ENCODE measurements at places on chromosomes 11 and 22. TPM values are rescaled to one million over a fixed set of nuclear protein-coding genes. Genes with fewer than 3 reads are reported as not detected.

The APLNR gene
- not detected for polyA plus RNA-seq

- no peak for DNase-seq
Observed at GRCh38 chr11:134469627-134470026, 57.6 kb upstream of the B3GAT1 start.

GRCh38 chr11:61032824-61033223 is 61.3 kb downstream of the CD6 start:
- DNase-seq = no peak

DNA sequence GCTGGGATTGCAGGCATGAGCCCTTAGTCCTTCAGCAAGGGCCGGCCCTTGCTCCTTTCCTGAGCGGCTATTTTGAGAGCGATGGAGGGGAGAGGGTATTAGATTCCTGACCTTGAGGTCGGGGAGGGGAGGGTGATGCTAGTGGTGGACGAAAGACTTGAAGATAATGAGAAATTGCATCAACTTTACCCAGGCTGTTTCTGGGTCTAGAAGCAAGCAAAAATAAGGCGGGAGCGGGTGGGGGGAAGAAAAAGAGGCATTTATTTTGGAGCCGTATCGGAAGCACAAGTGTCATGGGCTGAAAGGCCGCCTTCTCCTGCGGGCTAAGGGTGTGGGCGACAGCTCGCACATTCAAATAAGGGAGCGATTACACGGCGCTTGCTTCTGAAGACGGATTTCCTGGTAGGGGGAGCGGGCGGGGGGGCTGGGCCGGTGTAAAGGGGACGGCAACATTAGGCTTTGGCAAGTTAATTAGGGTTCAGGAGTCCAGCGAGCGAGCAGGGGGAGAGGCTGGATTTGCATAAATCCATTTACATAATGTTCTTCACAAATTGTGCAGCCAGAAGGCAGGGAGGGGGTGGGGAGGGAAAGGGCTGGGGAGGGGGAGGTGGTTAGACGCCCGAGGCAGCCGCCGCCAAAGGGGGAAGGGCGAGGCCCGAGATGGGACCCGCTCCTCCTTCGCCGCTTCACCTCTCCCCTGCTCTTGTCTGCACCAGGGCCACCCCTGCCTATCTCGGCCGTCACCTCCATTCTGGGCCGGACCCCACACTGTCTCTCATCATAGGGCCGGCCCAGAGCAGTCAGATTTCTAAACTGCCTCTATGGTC is 245.9 kb downstream of the MIAT start:
- DNase-seq = no peak

- DNase-seq = no peak
Observed at GRCh38 chr11:95486466-95486865, 255.5 kb upstream of the SESN3 start.

The CENPM gene
- 5.1 TPM for polyA plus RNA-seq

- no peak for DNase-seq
Observed at GRCh38 chr11:130846606-130847005, 69.7 kb downstream of the SNX19 start.

GRCh38 chr11:93997741-93998140 is 23.4 kb upstream of the HEPHL1 start:
- no peak for DNase-seq

DNA sequence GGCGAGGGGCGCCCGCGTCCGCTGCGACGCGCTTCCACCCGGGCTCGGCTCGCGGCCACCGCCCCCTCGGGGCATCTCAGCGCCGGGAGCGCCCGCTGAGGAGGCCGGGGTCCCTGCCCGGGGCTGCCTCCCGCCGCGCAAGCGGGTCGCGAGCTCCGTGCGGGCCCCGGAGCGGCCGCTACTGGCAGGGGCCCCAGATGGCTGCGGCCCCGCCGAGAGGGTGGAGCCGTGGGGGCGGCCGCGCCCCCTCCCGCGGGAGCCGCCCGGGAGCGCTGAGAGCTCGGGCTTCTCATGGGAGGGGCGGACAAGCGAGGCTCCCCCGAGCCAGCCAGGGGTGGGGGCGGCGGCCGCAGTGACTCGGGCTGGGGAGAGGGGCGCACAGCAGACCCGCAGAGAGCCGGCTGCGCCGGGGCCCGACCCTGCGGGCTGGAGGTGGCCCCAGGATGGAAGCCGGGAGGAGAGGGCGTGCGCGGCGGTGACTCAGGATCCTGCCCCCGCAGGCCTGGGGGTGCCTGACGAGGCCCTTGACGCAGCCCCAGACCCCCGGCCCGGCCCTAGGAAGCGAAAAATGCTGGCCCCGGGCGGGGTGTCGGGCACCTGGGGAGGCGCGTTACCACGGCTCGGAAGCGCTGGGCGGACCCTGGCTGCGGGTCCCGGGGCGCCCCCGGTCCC is 603 bp upstream of the ZFTA start:
- DNase-seq = no peak

The GSTT2B gene
- polyA plus RNA-seq = 39.7 TPM

DNA sequence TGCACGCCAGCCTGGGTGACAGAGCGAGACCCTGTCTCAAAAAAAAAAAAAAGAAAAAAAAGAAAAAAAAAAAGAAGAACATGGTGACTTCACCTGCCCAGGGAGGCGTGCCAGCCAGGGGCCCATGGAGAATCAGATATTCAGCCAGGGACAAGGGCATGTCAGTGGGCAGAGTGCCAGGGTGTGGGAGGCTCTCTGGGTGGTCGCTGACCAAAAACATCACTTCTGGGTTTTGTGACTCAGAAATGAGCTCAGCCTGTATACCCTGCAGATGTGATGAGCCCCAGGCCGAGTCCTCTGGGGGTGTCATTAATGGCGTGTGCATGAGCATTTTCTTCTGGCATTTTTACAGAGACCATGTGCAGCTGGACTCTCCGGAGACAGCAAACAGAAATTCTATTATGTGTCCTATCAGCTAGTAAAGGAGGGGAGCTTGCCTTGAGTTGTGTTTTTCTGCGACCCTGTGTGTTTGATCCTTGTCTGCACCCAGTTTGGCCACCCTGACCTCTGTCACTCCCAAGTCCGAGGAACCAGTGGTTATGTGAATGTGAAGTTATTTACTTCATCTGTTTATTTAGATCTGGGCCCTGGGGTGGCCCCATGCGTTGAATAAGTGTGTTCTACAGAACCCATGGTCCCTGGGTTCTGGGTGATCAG is 53.6 kb downstream of the BCR start:
- peak; percentile 62 for DNase-seq

DNA sequence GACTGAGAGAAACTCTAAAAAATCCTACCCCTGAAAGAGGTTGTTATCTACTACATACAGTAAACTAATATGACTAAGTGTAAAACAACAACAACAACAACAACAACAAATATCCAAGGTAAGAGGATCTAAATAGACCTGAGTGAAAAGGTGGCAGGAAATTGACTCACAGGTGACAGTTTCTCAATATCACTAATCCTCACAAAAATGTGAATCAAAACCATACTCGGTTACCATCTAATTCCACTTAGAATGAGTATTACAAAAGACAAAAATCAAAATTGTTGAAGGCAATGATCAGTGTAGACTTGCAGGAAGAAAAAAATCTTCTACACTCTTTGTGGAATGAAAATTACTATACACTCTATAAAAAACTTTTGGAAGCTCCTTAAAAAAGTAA is 17.5 kb downstream of the RGL4 start:
- no peak for DNase-seq

DNA sequence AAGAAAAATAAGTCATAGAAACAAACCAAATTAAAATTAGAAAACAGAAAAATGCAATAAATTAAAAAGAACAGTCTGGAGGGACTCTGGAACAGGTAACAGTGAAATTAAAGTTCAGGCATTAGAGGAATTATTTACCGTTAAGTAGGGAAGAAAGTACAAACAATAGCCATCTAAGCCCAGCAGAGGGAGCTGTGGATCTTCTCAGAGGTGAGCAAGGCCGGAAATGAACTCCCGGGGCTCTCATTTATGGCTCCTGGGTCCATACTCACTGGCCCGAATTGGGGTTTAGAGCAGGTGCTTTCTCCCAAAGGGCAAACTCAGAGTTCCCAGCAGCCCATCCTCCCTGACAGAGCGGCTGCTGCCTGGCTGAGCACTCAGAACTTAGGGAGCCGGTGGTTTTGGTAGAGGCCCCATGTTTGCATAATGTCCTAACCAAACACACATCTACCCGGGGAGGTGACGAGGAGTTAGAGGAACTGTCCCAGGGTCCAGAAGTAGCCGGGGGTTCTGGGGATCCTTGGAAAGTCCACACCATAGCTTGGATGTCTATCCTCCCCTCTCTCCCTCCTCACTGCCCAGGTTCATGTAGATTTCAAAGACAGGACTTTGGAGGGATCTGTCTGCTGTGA is 87.8 kb upstream of the VPREB1 start:
- peak; percentile 33 for DNase-seq

The MS4A6A gene
- polyA plus RNA-seq = not detected

DNA sequence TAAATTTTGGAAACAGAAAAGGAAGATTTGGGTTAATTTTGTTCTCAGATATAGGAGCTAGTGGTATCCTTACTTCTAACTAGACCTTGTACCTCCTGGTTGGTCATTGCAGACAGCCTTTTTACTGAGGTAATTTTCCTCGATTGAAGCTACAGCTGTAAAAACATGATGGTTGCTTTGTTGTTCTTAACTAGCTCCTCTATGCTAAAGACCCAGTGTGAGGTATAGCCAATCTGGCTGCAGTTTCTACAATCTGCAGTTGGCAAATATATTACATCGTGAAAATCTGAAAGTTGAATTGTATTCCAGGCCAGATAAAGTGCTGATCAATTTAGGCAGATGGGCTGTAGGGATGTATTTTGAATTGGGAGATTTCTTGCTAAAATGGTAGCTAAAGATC is 116.5 kb downstream of the AASDHPPT start:
- no peak for DNase-seq

DNA sequence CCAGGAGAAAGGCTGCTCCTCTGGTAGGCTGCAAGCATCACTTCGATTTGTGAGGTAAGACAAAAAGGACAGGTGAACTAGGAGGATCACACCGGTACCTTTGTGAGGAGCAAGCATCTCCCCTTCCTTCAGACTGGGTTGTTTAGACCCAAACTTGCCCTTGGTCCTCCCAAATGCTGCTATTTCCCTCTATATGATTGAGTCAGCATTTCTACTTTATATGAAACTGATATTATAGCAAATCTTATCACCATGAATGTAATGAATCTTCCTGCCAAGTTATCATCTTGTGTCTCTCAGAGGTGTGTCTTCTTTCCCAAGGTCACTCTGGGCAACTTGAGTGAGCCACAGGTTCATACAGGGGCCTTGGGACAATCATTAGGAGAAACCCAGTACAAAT is 61.0 kb downstream of the KIRREL3 start:
- DNase-seq = no peak

The PRR33 gene
- polyA plus RNA-seq = not detected

DNA sequence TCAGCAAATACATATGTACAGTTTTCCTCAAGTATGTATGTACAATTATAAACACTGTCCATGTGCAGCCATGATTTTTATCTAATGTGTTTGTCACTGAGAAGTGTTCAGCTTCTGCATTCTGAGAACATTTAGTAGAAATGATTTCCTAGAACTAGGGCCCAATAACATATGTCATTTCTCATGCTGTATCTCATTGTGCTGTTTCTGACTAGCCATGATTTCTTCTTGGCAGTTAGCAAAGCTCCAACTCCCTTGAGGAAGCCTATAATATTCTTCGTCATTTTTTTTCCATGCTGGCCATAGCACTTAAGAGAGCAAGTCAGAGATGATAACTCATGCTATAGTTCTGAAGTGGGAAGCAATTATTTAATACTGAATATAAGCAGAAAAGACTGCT is 187.8 kb downstream of the DDX10 start:
- no peak for DNase-seq

DNA sequence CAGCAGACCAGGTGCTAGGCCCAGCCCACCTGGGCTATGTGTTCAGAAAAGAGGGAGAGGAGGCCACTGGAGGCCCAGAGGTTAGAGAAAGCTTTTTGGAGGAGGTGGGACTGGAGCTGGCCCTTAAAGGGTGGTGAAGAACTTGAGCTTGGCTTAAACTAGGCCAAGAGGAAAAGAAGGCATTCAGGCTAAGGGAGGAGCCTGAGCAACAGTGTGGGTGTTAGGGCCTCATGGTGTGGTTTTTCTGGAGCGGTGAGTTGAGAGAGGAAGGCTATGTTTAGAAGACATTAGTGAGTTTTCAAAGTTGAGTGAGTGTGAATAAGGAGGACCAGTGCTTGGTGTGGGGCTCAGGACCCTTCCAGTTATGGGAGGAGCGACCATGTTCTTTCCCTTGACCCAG is 6.2 kb downstream of the TAF6L start:
- DNase-seq = no peak

GRCh38 chr22:40410272-40410671 is 39.9 kb downstream of the SGSM3 start:
- DNase-seq = no peak

DNA sequence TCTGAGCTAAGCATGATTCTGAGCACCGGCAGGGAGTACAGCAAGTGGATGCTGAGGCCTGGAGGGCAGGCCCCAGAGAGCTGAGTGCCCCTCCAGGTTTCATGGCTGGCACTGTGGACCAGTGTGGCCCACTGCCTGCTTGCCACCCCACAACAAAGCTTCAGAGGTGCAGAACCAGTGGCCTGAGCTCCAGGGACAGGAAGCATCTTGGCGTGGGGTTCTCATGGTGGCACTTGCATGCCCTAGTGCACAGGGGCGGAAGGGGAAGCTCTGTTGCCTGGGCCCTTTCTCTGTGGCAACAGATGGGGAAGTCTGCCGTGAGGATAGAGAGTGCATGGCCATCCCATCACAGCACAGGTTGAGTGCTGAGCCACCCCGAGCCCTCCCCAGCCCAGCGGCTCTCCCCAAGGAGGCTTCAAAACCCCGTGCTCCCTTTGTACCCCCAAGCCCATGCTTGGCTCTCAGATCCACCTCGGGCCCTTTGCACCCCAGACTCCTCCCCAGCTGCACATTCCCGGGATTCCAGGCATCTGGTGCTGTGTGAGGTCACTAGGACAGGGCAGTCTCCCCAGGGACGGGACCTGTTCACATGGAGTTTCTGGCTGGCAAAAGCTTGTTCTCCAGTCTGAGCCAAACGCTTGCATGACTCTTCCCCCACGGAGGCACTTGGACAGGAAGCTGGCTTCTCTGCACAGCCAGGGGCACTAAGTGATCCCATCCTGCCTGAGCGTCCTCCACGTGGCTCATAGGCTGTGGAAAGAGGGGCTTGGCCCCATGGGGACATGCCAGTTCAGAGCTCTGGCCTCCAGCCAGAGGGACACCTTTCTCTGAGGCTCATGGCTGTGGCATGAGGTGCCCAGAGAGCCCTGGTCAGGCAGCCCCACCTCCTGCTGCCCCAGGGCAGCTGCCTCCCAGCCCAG is 4.2 kb downstream of the SLC25A1 start:
- DNase-seq = no peak

GRCh38 chr11:32137263-32137662 is 46.4 kb downstream of the RCN1 start:
- peak; percentile 89 for DNase-seq

The CCDC15 gene
- polyA plus RNA-seq = 0.73 TPM

The P2RY2 gene
- not detected for polyA plus RNA-seq

The HTR3B gene
- not detected for polyA plus RNA-seq

GRCh38 chr11:118634431-118635236 is 27.2 kb downstream of the PHLDB1 start:
- no peak for DNase-seq

All from AG04450 (cell line).